ENCODE measurements at places on chromosomes 6 and 20. TPM values are rescaled to one million over a fixed set of nuclear protein-coding genes. Genes with fewer than 3 reads are reported as not detected.

DNA sequence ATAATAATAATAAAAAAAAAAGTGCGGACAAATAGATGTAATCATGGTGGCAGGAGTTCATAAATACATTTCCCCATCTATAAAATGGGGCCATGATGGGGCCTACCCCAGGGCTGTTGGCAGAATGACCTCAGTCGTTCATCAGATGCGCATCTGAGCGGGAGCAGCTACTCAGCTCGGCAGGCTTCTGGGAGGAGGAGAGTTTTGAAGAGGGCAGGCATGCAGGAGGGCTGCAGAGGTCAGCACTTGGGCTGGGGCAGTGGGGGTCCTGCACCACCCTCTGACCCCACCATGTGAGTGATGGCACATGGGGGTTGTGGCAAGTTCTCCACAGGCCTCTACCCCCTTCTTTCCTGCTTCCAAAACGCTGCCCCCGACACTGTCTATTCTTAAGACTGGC lies 373.5 kb downstream of the ZFAND3 start:
- no peaks in the 10 kb centered on the region for H3K27me3 ChIP-seq
- no peak overlapping the region for H3K4me3 ChIP-seq
- peaks cover 14% of the 10 kb centered on the region for H3K4me1 ChIP-seq
- no peak for DNase-seq

DNA sequence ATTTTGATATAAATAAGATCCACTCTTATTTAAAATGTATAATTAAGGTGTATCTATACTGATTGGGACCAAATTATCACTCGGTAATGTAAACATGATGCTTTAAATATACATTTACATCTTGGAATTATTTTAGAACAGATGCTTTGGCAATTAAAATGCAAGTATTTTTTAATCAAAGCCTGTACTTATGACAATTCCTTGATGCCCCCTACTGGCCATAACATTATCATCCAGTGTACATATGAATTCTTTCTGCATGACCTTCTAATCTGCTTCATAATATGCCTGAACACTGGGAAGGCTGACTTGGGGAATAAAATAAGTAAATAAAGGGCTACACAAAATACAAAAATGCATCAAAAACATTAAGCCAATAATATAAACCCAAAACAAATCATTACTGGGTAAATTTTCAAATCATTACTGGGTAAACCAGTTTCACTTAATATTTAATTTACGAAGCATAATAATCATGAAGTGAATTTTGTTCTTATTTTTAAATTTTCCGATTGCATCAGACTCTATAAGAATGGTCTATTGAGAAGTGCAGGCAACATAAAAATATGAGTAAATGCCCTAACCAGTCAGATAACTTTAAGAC lies 65.1 kb downstream of the CGA start:
- no peak overlapping the region for H3K27ac ChIP-seq
- no peaks in the 10 kb centered on the region for H3K27me3 ChIP-seq
- DNase-seq = peak; percentile 59
- no peak overlapping the region for H3K4me3 ChIP-seq
- no peaks in the 10 kb centered on the region for H3K4me1 ChIP-seq
- H3K36me3 ChIP-seq = no peaks in the 10 kb centered on the region

- H3K4me1 ChIP-seq = no peaks in the 10 kb centered on the region
- DNase-seq = no peak
- no peak overlapping the region for H3K4me3 ChIP-seq
- H3K27me3 ChIP-seq = no peaks in the 10 kb centered on the region
Observed at GRCh38 chr6:123616942-123617341, 19.8 kb downstream of the TRDN start.

GRCh38 chr20:31496761-31497295 lies 17.4 kb upstream of the HM13 start:
- peak; percentile 59 for DNase-seq
- no peak overlapping the region for H3K4me3 ChIP-seq
- H3K27me3 ChIP-seq = no peaks in the 10 kb centered on the region
- no peaks in the 10 kb centered on the region for H3K4me1 ChIP-seq
- no peaks in the 10 kb centered on the region for H3K36me3 ChIP-seq

DNA sequence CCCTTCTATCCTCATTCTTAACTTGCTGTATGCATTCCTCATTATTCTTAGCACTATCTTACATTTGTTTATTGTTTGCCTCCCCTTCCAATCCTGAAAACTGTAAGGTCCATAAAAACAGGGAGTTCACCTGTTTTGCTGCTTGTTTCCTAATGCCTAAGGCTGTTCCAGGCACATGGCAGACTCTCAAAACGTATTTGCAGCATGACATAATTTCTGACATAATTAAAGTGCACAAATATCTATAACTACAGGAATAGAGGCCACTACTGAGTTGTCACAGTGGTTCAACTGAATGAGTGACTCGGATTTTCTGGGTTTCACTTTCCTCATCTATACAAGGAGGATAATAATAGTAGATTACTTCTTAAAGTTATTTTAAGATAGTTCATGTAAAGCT lies 83.0 kb downstream of the HFE start:
- no peak overlapping the region for H3K27ac ChIP-seq
- no peaks in the 10 kb centered on the region for H3K4me1 ChIP-seq

- no peaks in the 10 kb centered on the region for H3K36me3 ChIP-seq
- H3K27me3 ChIP-seq = no peaks in the 10 kb centered on the region
- H3K27ac ChIP-seq = no peak overlapping the region
- DNase-seq = no peak
- no peak overlapping the region for H3K4me3 ChIP-seq
Observed at GRCh38 chr6:25465941-25466340, 186.1 kb upstream of the SCGN start.

The UST gene
- total RNA-seq = 28.9 TPM

The KHDC1L gene
- total RNA-seq = not detected

Data from SJCRH30 (cell line).